Epithelial cell of esophagus (primary cell): ENCODE measurements at places on chromosomes 1 and 21.

- no peak for DNase-seq
Observed at GRCh38 chr1:2239384-2239985, 11.4 kb downstream of the SKI start.

- no peak for DNase-seq
Observed at GRCh38 chr1:40038697-40039096, 1.8 kb upstream of the CAP1 start.

DNA sequence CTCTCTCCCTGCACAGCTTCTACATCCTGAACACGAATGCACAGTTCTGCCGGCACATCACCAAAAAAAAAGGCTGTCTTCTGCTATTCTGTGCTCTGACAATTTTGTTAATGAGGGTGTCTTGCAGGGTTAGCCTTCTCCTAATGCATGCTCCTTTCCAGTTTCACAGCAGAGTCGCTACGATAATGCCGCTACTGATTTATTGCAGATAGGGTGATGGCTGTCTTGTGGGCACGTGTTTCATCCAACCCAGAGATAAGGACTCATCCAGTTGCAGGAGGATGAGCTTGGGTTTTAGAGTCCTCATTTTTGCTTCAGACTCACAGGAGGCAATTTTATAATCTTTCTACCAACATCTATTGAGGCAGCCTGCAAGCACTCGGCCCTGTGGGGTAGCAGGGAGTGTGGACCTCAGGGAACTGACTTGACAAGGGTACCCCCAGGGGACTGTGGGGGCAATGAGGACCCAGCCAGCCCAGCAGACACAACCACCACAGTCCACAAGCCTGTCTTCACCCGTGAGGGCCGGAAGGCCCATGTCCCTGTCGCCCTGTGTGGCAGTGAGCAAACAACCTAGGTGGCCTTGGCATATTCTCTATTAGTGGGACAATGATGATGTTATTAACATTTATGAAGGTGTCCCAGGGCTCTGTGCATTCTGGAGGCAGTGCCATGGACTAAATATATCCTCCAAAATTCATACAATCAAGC lies 15.4 kb upstream of the UTS2 start:
- no peak for DNase-seq

- no peak for DNase-seq
Observed at GRCh38 chr1:156106624-156107488, 7.7 kb upstream of the LMNA start.

GRCh38 chr1:212432661-212433576 lies at the start of gene NENF:
Gene NENF, plus strand, starts transcription at chr1:212432920. Its CDS starts 24 bp downstream, at chr1:212432944.
- DNase-seq, result peak; percentile 84
